CD8-positive, alpha-beta memory T cell (primary cell): ENCODE measurements at places on chromosomes 6 and 20.
A peak's percentile ranks its signal among the peaks of the same experiment; 100 is the strongest.

- DNase-seq, result peak; percentile 58
These were observed 41.9 kb upstream of the HFE start for GRCh38 chr6:26045065-26045927.

GRCh38 chr6:121584586-121585369, 149.3 kb downstream of the GJA1 start:
- no peak for DNase-seq

- no peak for DNase-seq
These were observed 63.4 kb upstream of the SIRPG start for GRCh38 chr20:1720845-1721475.

DNA sequence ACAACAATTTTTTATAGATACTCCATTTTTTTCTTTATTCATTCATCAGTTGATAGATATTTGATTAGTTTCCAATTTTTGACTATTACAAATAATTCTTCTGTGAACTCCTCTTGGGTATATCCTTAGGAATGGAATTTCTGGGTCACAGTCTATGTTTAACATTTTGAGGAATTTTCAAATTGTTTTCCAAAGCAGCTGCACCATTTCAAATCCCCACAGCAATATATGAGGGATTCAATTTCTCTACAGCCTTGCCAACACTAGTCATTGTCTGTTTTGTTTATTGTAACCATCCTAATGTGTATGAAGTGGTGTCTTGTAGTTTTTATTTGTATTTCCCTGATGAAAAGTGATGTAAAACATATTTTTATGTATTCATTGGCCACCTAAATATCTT, 320.3 kb upstream of the DEFB112 start:
- no peak for DNase-seq

DNA sequence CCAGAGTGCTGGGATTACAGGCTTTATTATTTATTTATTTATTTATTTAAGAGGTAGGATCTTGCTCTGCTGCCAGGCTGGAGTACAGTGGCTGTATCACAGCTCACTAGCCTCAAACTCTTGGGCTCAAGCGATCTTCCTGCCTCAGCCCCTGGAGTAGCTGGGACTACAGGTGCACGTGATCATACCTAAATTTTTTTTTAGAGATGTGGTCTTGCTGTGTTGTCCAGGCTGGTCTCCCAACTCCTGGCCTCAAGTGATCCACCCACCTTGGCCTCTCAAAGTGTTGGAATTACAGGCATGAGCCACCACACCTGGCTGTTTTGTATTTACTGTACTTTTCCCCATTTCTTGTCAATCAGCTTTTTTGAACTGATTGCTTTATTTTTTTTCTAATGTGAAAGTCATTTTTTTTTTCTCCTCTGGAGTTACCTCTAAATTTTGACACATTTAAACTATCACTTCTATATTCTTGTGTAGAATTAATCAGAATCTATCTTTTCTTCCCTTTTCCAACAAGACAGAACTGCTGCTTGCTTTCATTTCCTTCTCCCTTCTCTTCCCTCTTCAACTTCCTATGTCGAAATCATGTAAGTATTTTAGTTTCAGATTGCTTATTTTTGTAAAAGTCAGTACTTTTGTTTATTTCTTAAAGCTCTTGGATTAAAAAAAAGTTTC, 12.0 kb downstream of the PANK2 start:
- DNase-seq, result no peak

DNA sequence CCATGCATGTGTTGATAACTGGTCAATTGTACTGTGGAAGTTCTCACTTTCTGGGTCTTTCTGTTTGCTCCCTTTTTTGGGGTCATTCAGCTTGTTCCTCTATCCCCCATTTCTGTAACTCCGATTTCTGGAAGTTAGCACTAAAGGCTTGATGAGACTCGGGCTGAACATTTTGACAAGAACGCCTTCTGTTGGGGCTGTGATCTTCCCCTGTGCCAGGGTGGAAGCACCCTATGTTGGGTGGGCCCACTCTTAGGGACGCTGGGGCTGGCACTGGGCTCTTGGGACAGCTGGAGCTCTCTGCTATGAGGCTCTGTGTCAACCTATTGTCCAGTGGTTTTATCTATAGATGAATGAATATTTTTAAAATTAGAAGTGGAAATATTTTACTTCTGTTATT, 60.1 kb upstream of the FRMD1 start:
- no peak for DNase-seq

GRCh38 chr20:60009826-60010616, 51.8 kb downstream of the CDH26 start:
- no peak for DNase-seq

DNA sequence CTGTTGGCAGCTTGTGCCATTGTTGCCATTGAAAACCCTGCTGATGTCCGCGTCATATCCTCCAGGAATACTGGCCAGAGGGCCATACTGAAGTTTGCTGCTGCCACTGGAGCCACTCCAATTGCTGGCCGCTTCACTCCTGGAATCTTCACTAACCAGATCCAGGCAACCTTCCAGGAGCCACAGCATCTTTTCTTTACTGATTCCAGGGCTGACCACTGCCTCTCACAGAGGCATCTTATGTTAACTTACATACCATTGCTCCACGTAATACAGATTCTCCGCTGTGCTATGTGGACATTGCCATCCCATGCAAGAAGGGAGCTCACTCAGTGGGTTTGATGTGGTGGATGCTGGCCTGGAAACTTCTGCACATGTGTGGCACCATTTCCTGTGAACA, 221.8 kb upstream of the FAM83B start:
- no peak for DNase-seq

GRCh38 chr20:47282864-47283263, 73.6 kb downstream of the ZMYND8 start:
- no peak for DNase-seq

DNA sequence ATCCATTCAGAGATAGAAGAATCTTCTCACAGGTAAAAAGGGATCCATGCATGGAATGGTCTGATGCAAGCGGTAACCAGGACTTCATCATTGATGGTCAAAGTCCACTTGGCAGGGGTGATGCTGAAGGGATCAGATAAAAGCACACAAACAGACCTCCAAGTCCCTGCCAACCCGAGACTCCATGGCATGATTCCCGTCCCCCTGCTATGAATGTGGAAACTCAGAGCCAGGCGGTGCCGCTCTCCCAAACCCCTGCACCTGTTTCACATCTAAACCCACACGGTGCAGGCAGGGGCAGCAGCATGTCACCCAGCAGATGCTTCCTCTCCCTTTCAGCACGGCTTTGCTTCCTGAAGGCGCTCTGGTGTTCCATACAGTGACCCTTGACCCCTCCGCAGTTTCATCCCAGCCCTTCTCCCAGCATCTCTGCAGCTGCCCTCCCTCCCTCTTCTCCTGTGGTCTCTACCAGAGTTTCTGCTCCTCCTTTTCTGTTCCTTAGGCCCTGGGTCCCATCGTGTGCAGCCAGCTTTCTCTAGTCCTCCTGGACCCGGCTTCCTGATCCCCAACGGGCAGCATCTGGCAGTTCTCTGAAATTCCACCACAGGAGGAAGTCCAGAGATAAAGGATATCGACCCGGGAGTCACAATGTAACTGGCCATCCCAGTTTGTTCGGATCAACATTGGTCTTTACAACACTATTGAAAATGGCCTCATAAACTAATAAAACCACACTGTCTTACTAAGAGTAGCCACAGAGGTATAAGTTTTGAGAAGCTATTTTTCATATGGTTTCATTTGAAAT, 235.0 kb downstream of the TTLL2 start:
- DNase-seq, result no peak

DNA sequence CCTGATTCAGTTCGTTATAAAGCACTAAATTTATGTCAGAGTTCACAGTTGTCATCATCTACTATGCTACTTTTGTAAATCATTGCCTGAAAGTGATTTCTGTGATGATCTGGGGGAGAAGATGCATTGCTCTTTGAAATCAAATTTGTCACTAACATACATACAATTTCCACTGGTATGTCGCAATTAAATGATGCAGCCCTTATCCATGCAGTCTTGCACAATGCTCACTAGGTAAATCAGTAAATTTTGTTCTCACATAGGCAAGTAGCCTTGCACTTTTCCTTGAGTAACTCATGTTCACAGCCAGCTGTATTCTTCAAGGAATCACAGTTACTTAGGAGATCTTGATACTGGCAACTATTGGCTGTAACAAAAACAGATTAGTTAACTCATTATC, 20.8 kb downstream of the CRISP2 start:
- DNase-seq, result no peak

DNA sequence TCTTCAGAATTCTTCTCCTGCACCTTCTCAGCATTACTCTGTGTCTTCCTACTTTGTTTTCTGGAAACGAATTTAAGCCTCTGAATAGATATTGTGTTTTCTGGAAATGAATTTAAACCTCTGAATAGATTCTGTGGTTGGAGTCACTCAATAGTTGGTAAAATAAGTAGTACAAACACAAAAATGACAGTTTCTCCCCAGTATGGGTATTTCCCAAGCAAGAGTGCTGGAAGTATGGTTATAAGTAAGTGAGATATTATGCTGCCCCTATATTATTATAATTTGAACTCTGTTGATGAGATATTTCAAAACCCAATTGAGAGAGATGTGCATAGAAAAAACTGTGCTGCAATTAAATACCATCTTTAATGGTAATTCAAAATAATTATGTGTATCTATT, 94.9 kb downstream of the TINAG start:
- no peak for DNase-seq

GRCh38 chr6:151288712-151289398, 49.1 kb downstream of the AKAP12 start:
- DNase-seq, result no peak

GRCh38 chr6:88963139-88964090, at the start of gene RNGTT:
TSS of gene RNGTT (minus strand) at chr6:88963618. CDS start at chr6:88963409, 209 bp downstream.
- peak; percentile 94 for DNase-seq

- DNase-seq, result no peak
These were observed 244.3 kb downstream of the TTLL2 start for GRCh38 chr6:167569041-167569805.

DNA sequence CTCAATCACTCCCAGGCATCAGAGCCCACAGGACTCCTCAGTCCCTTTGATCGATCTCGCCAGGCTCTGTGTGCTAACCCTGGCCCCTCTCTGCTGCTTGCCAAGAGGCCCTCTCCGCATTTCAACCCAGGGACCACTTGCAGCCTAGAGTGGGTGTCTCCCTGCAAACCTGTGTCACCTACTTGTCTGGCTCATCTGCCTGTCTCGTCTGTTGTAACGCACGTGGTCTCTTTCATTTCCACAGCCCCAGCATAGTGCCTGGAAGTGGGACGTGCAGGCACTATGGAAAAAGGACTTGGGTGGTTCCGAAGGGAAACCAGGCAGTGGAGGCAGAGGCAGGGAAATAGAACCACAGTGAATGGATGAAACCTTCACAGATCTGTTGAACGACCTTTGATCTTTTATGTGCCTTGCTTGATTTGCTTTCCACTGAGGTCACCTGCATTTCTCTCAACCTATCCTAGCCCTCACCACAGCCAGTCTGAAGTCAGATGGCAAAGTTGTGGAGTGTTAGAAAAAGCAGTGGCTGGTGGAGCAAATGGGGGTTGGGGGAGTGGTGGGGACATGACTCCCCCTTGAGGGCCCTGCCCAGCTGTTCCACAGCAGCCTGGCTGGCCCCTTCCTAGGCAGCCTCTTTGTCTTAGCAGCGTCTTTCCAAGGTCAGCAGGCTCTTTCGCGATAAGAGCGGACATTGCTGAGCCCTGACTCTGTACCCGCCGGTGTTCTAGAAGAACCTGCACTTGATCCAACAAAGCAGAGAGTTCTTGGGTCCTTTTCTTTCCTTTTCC, 55.8 kb upstream of the TAGAP start:
- DNase-seq, result no peak

- DNase-seq, result no peak
These were observed 4.1 kb upstream of the NOL4L start for GRCh38 chr20:32589256-32589655.

GRCh38 chr20:62881662-62882395, 20.2 kb upstream of the TCFL5 start:
- no peak for DNase-seq

GRCh38 chr6:70379473-70380013, 33.8 kb upstream of the FAM135A start:
- no peak for DNase-seq

- no peak for DNase-seq
These were observed 107.1 kb upstream of the JAG1 start for GRCh38 chr20:10780901-10781300.

DNA sequence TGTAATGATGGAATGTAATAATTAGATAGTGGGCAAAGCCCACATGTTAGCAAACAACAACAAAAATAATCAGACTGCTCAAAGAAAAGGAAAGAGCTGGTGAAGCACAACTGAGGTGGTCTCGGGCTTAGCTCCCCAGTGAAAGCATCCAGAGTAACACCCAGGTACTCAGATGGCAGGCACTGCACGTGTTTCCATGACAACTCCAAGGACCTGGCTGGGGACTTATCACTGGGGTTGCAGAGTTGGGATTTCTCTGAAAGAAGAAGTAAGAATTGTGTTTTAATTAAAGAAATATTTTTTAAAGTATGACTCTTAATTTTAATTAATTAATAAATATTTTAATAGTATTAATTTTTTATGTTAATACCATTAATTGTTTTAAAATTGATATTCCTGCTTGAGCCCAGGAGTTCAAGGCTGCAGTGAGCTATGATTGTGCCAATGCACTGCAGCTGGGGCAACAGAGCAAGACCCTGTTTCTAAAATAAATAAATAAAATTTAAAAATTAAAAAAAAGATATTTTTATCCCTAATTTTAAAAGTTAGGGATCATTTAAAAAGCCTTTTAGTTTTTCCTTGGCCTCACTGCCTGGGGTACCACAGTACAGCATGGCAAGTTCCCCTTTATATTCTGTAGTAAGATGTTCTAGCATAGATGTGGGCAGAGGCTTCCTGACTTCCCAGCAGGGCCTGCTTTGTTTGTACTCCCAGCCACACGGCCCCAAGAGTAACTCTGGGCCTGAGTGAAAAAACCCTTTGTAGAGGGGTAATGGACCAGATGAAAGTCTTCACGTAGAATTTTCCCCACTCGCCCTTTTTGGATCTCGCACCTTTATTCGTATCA, 42.2 kb upstream of the UST start:
- no peak for DNase-seq

DNA sequence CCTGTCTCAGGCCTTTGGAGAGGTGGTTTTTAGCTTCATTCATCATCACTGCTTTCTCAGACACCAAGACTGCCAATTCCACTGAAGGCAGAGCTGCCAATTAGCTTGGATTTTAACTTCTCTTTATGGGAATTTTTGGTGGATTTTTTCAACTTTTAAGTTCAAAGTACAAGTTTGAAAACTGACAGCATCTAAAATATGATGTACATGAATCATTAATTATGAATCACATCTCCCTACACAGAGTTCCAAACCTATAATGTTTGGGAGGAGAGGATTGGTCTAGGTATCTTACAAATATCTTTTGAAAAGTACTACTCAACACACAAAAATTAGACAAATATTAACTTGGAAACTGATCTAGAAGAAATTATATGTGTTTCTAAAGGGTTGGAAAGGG, 25.5 kb downstream of the CNKSR3 start:
- DNase-seq, result no peak

- peak; percentile 58 for DNase-seq
These were observed at the start of gene IER3 for GRCh38 chr6:30744054-30744805. TSS of gene IER3 (minus strand) at chr6:30744547. CDS start at chr6:30744518, 29 bp downstream.
